ENCODE measurements at places on chromosomes 2 and 18.

DNA sequence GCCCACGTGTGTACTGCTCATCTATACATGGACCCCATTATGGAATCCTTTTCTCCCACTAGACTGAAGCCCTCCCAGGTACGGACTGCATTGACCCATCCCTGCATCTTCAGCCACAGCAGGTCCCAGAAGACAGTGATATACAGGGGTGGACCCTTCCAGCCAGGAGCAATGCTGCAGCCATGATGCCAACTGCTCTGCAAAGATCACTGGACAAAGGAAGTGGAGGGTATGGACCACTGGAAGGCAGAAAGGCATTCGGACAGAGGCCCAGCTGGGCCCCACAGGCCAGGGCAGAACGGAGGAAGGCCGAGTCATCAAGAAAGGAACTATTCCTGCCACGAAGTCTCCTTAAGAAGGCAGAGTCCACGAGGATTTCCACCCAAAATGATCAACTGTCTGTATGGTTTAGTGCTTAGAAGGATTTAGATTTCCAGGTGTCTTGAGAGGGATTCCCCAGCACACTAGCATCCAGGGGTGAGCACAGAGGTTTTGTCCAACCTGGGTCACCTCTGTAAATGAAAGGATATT, 93.4 kb downstream of the TWIST2 start:
- DNase-seq = no peak

DNA sequence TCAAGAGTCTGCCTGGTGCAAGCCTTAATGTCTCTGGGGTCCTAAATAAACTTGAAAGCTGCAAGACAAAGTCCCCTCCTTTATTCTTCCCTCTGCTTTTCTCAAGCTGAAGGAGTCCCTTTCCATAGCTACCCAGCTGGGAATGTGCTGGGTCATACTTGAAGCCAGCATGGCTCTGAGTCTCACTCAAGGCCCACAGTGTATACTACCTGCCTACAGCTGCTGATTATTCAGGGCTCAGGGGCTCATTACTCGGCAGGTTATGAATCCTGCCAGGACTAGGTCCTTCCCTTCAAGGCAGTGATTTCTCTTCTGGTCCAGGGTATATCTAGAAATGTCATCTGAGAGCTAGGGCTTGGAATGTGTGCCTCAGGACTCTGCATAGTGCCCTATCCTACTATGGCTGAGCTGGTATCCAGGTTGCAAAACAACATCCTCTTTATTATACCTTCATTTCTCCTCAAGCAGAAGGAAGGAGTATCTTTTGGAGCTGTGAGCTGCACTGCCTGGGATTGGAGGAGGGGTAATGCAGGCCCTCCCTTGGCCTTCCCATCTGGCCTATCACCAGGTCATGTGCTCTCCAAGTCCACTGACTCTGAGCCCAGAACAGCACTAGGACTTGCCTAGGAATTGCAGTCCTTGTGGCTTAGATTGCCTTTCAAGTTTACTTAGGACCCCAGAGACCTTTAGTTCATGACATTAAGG, 22.3 kb downstream of the IL1RN start:
- no peak for DNase-seq

- no peak for DNase-seq
Observed at GRCh38 chr2:240663546-240664190, 19.0 kb downstream of the AQP12B start.

GRCh38 chr2:72920318-72921087, 3.2 kb downstream of the EMX1 start:
- no peak for DNase-seq

All from left renal pelvis (tissue), 4 donors.